Globus pallidus (tissue), 1 donor: ENCODE measurements at places on chromosomes 6 and 20.

DNA sequence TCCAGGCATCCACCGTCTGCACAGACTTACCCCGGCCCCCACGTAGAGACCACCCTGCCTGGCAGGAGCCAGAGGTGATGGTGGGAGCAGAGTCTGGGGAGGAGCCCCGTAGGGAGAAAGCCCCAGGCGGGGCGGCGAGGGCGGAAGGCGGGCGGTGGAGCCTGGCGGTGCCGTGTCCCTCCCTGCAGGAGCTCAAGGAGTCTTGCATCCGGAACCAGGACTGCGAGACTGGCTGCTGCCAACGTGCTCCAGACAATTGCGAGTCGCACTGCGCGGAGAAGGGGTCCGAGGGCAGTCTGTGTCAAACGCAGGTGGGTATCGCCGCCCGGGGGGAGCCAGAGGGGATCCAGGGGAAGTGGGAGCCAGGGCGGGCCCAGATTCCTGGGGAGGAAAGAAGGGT lies 6.0 kb downstream of the CLPSL1 start:
- DNase-seq, result no peak

DNA sequence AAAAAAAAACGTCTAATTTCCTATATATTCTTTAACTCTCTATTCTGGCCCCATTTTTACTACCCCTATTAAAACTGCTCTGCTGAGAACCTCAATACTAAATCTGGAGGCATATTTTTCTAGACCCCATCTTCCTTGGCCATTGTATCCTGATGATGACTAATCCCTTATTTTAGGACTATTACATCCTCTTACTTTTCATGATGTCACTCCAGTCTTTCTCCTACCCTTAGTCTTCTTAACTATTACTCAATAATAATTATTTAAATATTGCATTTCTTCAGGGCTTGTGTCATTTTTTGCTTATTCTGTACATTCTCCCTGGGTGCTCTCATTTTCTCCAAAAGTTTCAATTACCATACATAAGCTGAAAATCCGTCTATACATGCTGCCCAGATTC lies 6.4 kb downstream of the FBXO30 start:
- no peak for DNase-seq

GRCh38 chr6:156647991-156648390 lies 129.2 kb upstream of the ARID1B start:
- no peak for DNase-seq

DNA sequence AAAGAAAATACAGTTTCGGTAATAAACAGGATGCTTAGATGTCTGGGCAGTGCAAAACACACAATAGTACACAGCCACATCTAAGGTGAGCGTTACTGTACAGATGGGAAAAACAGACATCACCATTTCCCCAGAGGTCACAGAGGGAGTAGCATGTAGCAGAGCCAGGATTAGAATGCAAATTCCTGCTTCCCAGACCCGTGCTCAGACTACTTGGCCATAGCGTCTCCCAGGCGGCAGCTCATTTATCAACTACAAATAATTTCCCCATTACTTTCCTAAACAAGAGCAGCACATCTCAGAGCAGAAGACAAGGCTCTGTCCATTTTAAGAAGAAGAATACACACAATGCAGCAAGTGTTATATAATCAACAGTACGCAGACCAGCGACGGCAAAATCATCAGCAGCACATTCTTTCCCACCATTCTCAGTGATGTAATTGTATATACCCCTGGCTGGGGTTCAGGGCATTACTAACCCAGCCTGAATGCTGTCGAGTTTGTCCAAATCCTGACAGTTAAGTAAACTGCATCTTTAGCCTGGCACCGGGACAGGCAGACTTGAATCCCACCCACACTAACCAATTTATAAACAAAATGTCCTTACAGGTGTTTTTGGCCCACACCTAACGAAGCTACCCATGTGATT lies 61.9 kb downstream of the CNKSR3 start:
- peak; percentile 57 for DNase-seq

DNA sequence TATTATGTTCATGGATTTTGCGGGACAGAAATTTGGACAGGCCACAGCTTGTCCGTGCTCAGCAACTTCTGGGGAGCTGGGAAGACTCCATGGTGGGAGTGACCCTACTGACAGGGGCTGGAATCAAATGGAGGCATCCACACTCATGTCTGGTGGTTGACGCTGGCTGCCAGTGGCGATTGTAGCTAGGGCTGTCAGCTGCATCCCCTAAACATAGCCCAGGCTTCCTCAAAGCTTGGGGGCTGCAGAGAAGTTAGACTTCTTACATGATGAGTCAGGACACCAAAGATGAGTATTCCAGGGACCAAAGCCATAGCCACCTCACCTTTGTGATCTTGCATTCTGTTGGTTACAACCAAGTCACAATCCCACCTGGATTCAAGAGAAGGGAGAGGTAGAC lies 18.4 kb upstream of the FAM50B start:
- DNase-seq, result no peak

- DNase-seq, result no peak
Observed at GRCh38 chr6:111515259-111515658, 32.2 kb upstream of the REV3L start.

- DNase-seq, result peak; percentile 66
Observed at GRCh38 chr6:154258064-154258757, 98.4 kb downstream of the IPCEF1 start.

GRCh38 chr6:43766500-43766853 lies 3.5 kb upstream of the VEGFA start:
- DNase-seq, result no peak

- DNase-seq, result no peak
Observed at GRCh38 chr6:157438611-157439111, 57.7 kb downstream of the ZDHHC14 start.

- DNase-seq, result peak; percentile 45
Observed at GRCh38 chr20:48826069-48826468, 1.7 kb downstream of the PREX1 start.

DNA sequence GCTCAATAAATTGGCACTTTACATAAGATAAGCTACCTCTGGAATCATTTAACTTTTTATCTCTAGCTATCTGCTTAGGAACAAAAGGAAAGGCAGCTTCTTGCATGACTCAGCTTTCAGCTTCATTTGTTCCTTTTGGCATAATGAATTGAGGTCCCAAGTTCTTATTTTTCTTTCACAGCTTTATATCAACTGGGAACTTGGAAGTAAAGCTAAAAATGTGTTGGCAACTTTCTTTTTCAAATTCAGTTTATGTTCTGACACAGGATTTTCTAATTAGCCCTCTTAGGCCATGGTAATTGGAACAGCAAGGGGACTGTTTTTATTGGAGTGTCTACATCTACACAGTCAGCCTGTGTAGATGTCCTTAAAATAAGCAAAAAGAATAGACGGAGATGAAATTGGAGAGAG lies 55.2 kb upstream of the MRAP2 start:
- DNase-seq, result no peak

- peak; percentile 33 for DNase-seq
Observed at GRCh38 chr20:64077094-64077493, 2.2 kb downstream of the RGS19 start.

DNA sequence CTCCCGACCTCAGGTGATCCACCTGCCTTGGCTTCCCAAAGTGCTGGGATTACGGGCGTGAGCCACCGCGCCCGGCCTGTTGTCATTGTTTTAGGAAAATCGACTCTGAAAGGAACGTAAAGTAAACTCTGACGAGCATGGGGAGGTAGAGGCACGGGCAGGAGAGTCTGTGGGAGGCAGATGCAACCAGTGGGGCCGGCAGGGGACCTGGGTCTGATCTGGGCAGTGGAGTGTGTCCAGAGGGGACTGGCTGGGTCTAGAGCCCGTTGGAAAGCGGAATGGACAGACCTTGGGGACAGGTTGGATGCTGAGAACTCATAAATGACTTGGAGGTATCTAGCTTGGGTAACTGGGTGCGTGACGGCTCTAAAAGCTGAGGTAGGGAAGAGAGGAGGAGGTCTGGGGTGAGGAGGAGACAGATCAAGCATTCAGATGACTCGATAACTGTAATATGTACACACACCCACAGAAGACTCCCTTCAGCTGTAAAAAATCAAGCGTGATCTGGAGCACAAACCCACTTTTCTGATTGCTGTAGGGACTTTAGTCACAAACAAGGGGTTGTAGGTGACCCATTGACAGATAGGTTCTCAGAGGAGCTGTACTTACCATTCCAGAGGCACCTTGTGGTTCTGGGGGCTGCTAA lies 22.4 kb downstream of the MANBAL start:
- DNase-seq, result no peak

- DNase-seq, result no peak
Observed at GRCh38 chr20:38072898-38073297, 39.4 kb downstream of the RPRD1B start.
